Hepatic stellate cell (primary cell): ENCODE measurements at places on chromosomes 13 and 19.

DNA sequence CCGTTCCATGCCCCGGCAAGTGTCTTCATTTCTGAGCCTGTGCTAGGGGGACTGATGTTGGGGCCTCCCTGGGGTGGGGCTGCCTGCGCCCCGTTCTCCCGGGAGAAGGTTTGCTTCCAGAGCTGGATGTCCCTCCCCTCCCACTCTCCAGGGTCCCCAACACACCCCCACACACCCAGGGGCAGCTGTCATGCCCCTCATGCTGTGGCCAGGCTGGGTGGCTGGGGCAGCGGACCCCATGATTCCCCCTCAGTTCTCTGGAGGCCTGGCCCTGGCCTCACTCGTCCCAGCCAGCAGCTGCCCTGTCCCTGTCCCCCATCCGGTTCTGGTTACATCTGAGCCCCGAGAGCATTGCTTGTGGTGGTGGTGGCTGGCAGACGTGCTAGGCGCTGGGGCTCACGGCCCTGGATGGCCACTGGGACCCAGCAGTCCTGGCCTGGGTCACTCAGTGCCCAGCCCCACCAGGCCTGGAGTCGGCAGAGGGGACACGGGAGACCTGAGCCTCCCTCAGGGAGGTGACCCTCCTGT, 184.8 kb downstream of the KDM4B start:
- no peak for DNase-seq

DNA sequence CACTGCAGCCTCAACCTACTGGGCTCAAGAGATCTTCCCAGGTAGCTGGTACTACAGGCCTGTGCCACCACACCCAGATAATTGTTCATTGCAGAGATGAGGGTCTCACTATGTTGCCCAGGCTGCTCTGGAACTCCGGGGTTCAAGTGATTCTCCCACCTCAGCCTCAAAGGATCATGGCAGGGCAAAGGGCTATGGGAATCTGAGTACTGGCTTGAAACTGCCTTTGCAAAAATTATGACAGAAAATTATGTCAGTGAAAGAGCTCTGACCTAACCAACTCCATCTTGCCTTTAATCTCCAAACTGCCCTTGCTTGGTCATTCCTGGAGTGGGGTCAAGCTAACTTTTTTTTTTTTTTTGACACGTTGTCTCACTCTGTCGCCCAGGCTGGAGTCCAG, 1.3 kb upstream of the DNASE2 start:
- no peak for DNase-seq

- no peak for DNase-seq
Observed at GRCh38 chr13:36193151-36193855, 21.1 kb downstream of the SOHLH2 start.

- DNase-seq = no peak
Observed at GRCh38 chr19:28456252-28456651, 756.7 kb downstream of the UQCRFS1 start.

DNA sequence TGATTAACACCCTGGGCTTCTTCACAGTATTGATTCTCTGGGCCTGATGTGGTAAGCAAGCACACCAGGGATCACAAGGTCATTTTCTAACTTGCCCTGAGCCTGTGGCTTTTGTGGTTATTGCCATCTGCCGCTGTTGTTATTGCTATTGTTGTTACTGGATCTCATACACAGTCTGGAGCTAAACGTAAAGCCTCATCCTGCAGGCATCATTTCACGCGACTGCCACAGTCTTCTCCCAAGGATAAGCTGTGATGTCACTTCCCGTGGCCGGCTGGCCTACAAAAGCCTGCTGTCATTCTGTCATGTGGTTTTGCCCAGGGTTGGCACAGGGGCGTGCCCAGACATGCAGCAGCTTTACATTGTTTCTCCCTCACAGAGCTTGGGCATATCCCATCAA, 154.0 kb upstream of the GPR12 start:
- DNase-seq = no peak

- no peak for DNase-seq
Observed at GRCh38 chr13:79589603-79590393, 108.8 kb downstream of the NDFIP2 start.

- DNase-seq = no peak
Observed at GRCh38 chr13:42607546-42607945, 33.6 kb downstream of the TNFSF11 start.

- DNase-seq = no peak
Observed at GRCh38 chr19:6685482-6685881, 15.5 kb upstream of the TNFSF14 start.

GRCh38 chr13:51697181-51697580, 106.8 kb downstream of the DHRS12 start:
- DNase-seq = no peak

DNA sequence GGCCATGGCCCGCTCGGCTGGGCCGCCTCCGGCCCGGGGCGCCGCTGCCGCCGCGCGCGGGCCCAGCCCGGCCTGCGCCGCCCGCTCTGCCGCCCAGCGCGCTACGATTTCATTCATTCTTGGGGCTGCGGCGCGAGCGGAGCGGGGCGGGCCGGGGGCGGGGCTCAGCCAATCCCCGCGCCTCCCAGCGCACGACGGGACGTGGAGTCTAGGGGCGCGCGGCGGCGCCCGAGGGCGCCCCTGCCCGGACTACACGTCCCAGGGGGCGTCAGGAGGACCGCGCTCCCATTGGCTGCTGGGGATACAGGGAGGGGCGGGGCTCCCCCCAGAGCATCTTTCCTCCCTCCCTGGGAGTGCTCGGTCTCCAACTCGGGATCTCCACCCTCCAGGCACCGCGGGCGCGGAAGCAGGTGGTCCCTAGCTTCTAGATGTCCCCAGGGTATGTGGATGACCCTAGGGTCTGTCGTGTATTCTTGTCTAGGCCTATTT, 5.6 kb upstream of the DPF1 start:
- peak; percentile 94 for DNase-seq

GRCh38 chr13:103762523-103762922, 696.3 kb upstream of the SLC10A2 start:
- DNase-seq = no peak

- DNase-seq = no peak
Observed at GRCh38 chr13:106911627-106912026, 343.7 kb upstream of the ARGLU1 start.

DNA sequence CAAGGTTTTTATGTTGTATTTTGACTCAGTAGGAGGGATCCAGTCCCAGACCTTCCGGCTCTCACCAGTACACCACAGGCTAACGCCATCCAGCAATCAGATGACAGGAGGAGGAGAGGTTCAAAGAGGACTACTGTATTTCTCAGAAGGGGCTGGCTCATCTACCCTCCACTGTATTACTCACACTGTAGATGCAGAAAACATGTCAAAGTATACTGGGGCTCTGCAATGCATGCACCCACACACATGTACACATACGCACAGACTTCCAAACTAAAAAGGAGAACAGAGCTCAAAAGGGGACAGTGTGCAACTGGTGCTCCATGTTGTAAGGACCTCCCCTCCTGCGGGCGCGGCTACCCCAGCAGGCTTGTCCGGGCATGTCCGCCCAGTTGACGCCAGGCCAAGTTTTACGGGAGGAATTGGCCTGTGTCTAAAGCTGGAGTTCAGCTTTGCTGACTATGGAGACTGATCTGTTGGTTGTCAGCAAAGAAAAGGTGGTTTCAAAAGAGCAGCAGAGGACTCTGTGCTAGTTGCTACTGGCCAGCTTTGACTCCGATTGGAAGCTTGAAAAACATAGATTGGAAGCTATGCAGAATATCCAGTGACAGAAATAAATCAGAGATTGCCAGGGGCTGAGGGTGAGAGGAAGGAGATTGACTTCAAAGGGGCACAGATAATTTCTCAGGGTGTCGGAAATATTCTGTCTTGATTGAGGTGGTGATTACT, 314.2 kb downstream of the DLEU7 start:
- peak; percentile 36 for DNase-seq

DNA sequence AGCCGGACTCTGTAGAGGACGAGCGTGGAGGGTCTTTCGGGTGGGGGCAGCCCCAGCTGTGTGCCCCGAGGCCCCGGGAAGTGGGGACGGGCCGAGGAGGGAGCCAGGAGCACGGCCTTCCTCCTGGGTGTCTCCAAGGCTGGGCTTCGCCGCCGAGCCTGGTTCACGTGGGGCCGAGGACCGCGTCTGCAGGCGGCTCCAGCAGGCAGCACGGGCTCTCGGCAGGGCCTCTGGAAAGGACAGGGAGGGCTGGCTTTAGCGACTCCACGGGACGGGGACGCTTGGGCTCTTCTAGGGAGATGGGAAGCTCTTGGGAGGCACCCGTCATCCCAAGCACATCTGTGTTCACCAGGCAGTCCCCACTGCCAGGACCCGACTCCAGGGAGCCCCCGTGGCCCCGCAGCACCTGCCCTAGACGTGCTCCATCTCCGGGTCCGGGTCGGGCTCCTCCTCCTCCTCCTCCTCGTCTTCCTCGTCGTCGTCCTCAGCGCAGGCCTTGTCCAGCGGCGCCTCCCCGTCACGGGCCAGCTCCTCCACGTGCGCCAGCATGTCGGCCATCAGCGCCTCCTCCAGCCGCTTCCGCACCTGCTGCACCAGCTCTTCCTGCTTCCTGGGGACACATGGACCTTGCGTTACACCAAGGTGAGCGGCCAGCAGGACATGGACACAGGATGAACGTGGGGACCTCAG, 9.9 kb upstream of the MEX3D start:
- no peak for DNase-seq

DNA sequence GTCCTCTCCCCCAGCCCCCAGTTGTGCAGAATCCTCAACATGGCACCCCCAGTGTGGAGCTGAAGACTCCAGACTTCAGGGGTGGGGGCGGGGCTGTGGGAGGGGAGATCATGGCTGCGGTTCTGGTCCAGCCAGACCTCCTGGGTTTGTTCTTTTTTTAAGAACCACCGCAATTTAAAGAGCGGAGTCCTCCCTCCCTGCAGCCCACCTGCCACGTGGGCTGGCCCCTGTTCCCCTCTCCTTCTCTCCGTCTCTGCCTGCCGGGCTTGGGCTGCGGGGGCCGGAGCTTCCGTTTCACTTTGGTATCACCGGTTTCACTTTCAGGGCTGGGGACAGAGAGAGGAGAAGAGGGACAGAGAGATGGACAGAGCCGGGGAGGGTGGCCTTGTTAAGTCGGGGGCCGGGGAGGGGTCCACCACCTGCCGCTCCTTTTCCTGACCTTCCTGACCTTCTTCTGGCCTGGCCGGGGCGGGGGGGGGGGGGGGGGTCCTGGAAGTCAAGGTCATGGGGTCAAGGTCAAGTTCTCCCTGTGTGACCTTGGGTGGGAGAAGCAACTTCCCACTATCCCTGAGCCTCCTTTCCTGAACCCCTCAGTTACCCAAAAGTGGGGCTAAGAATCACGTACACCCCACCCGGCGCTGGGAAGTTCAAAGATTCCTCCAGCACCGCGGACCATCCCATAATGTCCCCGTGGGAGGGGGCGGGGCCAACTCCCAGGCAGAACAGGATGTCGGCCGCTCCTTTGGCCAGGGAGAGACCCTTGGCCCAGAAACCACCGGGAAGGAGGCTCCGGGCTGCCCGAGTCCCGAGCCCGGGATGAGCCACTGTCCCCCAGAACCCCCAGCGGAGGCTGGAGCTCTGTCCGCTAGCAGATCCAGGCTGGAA, 11.3 kb upstream of the ZBTB7A start:
- peak; percentile 58 for DNase-seq

- DNase-seq = no peak
Observed at GRCh38 chr13:110881839-110882627, 32.8 kb downstream of the ANKRD10 start.

DNA sequence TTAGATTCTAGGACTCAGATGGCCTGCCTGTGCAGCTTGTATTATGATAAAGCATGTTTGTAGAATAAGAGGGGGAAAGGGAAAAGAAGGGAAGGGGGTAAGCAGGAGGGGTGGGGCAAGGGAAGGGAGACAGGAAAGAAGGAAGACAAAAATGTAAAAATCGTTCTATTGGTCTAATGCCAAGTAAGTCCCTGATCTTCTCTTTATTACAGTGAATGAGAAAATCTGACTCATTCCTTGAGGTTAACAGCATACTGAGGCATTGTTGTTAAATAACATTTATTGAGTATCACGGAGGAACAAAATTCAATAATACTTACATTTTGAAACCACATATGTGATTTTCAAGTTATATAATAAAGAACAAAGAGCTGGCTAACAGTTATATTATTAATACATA, 1534.7 kb downstream of the OLFM4 start:
- DNase-seq = no peak

- DNase-seq = no peak
Observed at GRCh38 chr19:38695317-38695683, 47.9 kb downstream of the ACTN4 start.

- DNase-seq = no peak
Observed at GRCh38 chr19:13526552-13526951, 20.3 kb upstream of the CACNA1A start.

DNA sequence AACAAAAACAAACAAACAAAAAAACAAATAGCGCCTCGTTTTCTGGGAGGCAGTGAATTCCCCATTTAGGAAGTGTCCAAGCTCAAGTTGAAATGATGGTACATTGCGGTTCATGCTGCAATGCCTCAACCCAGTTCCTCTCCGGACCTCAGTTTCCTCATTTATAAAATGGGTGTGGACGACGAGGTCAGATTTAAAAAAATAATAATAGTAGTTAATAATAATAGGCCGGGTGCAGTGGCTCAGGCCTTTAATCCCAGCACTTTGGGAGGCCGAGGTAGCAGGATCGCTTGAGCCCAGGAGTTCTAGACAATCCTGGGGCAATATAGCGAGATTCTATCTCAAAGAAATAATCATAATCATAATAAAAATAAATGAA, 15.5 kb upstream of the ERCC1 start:
- no peak for DNase-seq

GRCh38 chr13:23386533-23386932, 47.0 kb downstream of the SACS start:
- no peak for DNase-seq

DNA sequence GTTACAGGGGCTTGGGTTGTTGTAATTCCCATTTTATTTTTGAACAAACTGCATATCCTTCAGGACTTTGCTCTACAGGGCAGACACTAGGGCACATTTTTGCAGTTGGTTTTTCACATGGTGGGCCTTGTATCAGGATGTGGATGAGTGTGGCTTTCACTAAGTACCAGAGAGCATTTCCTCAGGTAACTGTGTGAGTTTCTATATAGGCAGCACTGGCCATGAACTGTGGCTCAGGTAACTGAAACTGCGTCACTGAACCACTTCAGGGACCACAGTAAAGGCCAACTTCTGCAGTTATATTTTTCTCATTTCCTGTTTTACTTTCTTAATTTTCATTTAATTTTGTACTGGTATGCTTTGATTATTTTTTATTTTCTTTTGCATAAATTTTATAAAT, 166.5 kb downstream of the ZNF486 start:
- no peak for DNase-seq

DNA sequence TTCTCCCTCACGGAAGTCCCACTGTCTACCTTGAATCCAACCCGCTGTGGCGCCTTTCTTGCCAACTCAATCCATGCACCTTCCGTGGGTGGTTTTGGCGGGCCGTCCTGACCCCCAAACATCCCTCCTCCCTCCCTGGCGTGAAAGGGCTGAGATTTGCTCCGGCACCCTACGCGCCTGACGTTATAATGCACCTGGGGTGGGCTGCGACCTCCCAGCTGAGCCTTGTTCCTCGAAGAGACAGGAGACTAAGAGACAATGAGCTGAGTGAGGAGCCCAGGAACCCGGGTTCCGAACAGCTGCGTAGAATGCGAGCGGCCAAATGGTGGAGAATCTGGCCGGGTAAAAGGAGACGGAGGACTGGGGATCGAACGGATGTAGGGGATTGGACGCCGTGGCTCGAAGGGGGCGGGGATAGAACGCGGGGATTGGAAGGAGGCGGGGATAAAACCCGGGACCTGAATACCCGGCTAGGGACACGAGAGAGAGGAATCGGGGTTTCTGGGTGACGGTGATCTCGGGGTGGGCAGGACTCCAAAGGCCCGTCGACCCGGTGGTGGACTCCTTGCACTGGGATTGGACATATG, at the start of gene CPT1C:
Gene CPT1C (plus strand): TSS at position 461 of the 587 bp plus-strand sequence. CDS start 1,137 bp downstream, outside the sequence.
- DNase-seq = peak; percentile 97

- peak; percentile 20 for DNase-seq
Observed at GRCh38 chr13:48009284-48009683, 8.2 kb upstream of the SUCLA2 start.
